CD4-positive, alpha-beta T cell treated with Interferon alpha-2 for 1 hour (primary cell): ENCODE measurements at places on chromosomes 16 and 17.

DNA sequence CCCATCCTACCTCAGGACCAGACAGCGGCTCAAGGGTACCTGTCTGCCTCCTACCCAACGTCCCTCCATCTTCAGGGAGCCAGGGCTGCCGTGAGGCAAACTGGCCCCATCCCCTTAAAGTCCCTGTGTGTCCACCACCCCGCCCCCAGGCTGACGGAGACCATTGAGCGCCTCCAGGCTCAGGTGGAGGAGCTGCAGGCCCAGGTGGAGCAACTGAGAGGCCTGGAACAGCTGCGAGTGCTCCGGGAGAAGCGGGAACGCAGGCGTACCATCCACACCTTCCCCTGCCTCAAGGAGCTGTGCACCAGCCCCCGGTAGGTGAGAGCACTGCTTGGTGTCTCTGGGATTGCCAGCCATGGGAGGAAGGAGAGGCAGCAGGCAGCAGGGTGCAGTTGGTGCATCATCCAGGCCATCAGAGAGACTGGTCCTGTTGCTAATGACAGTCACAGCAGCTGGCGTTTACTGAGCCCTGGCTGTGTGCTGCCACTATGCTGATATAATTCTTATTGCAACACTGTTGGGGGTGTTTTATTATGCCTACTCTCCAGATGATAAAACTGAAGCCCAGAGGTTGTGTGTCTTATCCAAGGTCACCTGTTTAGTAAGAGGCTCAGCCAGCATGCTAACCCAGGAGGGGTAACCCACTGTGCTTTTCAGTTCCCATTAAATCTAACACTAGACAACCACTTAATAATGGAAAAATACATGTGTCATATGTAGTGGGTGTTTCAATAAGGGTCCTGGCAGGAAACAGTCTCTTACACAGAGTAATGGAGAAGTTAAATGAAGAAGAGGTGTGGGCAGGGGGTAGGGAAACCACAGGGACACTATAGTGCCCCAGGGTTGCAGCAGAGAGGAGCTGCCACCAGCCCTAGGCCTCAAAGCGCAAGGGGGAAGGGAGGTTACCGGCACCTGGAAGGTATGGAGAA lies 10.3 kb upstream of the MRPL58 start:
- DNase-seq: no peak

DNA sequence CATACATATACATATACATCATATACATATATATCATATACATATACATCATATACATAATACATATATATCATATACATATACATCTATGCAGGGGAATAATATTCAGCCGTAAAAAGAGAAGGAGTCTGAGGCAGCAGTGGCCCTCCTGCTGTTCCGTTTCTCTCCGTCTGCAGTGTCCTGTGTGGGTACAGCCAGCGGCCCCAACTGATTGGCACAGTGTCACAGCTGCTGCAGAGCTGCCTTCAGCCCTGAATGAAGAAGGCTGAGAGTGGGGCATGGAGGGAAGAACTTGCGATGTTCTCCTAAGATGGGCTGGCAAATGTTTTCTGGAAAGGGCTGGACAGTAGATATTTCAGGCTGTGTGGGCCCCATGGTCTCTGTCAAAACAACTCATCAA lies 146.9 kb downstream of the SNX29 start:
- DNase-seq: no peak

- no peak for DNase-seq
Measured at GRCh38 chr17:50218771-50219315, 17.4 kb upstream of the COL1A1 start.

DNA sequence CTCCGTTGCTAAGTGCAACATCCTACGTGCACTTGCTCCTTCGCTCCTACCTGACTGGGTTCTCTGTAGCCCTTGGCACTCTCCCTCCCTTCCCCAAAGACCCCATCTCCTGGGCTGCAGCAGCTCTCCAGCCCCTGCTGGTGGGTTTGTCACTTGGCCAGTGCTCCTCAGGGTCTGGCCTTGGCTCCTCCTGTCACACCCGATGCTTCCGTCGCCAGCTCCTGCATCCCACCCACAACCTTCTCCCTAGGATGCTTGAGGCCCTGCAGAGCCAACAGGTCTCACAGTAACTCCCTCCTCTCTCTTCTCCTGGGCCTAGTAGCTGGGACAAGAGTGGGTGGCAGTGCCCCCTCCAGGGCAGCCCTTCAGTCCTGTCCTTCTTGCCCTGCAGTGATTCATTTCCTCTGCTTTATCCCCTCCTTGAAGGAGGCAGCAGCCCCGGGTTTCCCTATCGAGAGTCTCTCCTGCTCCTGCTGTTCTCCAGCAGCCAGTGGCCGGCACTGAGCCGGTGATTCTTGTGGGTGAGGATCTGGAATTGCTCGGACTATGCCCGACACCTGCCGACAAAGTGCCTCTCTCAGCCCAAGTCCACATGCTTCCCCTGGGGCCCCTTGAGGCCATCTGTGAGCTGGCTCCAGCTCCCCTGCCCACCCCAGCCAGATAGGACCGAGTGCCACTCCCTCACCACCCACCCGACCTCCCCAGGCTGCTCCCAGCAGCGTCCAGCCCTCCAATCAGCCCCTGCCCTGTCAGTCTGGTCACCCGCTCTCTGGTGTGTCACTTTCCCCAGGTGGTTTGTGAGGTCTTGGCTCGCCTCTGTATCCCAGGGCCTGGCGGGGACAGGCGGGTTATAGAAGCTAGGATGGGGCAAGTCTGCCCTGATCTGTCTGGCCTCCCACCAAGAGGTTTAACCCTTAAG lies 3.8 kb downstream of the LITAFD start:
- DNase-seq: no peak

DNA sequence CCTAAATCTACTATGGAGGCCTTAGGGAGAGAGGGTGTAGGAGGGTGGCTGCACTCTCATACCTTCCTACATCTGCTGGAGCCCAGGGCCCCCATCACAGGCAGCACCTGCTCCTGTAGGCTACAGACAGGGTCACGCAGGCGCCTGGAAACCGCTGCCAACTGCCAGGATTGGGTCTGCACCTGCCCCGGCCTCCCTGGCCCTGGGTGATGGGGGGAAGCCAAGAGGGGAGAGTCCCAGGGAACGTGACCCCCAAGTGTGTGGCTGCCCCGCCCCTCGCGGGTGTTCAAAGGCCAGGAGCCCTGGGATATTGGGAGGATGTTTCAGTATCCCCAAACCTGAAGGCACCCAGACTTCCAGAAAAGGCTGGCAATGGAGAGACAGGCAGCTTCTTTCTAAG lies 5.6 kb upstream of the TEX19 start:
- DNase-seq: no peak

- no peak for DNase-seq
Measured at GRCh38 chr17:73592079-73592415, 52.2 kb downstream of the SDK2 start.

DNA sequence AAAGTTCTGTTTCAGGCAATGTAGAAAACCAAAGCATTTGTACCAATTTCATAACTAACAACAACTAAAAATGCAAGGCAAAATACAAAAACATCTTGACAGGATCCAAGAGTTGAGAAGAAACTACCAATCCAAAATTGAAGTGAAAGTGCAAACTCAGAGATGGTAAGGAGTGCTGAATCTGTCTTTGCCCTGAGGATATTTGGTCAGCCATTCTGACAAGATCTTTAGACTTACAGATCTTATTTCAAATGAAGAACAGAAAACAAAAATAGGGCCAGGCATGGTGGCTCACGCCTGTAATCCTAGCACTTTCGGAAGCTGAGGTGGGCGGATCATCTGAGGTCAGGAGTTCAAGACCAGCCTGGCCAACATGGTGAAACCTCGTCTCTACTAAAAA lies 412.8 kb downstream of the ZFHX3 start:
- DNase-seq: no peak

DNA sequence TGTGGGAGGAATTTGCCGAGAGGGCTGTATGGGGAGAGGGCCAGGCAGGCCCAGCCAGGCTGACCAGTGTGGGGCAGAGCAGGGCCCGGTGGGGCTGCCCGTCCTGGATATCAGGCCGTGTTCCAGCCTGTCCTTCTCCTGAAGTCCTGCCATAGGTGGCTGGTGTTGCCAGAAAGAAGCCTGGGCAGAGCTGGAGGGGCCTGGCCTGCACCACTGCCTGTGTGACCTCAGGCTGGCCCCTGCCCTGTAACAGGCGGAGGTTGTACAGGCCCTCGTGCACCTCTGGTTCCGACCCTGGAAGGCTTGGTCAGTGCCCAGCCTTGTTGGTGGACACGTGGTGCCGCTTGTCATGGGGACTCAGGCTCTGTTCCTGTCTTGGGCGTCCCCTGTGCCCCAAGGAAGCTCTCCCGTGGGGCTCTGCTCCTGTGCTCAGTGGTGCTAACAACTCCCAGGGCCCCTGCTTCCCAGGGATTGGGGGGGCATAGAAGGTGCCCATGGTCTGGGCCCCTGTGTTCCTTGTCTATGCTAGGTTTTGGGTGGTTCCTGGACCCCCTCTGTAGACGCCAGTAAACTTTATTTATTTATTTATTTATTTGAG lies 33.3 kb downstream of the ADCY7 start:
- no peak for DNase-seq

DNA sequence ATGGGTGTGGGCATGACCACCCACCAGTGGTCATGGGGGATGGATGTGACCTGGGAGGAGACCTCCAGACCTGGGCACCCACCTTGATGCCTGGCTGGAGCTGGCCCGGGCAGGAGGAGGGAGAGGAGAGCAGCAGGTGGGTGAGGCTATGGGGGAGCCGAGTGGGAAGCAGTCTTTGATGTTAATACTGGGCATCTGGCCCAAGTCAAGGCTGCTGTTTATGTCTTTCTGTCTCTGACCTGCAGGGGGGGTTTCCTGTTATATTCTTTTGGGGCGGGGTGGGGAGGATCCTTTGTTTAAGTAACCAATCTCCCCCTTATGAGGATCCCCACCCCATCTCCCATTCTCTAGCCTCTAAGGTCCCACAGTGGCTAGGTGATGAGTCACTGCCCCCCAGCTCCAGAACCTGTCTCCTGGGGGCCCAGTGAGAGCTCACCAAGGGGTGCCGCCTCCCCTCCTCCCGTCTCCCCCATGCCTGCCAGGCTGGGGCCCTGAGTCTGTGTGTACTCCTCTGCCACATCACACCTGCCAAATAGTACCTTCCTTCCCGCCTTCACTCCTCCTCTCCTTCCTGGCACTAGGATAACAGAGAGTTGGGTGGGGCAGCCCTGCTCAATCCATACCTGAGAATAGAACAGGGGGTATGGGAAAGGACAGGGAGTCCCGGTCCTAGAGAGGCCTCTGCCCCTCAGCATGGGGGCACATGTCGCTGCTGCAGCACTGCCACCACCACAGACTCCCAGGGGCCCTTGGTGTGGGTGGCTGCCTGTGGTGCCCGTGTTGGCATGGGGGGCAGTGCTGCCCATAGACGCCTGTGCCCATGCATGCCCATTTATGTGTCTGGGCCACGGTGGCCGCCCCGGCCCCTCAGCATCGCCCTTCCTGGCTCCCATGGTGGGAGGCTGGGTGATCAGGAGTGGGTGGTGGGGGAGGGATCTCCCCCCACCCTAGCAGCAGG lies 7.3 kb downstream of the THRA start:
- peak; percentile 30 for DNase-seq

DNA sequence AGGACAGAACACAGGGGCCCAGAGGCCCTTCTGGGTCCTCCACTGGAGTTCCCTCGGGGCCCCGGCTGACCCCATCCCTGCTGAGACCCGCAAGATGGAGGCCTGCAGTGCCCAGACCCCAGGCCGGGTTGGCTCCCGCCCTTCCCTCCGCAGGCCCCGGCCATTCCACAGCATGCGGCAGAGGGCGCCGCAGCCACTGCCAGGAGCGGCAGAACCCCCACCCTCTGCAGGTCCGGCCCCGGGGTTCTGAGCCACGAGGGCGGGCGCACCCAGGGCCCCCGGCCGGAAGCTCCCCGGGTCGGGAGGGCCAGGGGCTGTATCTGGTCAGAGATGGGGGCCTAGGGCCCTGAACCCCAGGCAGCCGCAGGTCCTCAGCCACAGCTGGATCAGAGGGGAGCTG lies 2.4 kb upstream of the PERCC1 start:
- DNase-seq: peak; percentile 47

DNA sequence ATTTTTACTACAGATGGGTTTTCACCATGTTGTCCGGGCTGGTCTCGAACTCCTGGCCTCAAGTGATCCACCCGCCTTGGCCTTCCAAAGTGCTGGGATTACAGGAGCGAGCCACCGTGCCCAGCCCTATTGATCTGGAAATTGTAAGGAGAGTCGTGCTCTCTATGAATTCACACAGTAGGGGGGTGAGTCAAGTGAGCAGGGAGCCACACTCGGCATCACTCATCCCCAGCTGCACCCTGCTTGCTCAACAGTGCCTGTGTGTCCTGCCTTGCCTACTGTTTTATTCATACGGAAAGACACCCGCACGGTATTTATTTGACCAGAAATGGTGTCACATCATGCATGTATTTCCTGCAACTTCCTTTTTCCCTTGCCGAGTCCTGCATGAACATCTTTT lies 157.2 kb upstream of the FOXF1 start:
- no peak for DNase-seq
